ENCODE measurements at places on chromosomes 5 and 9.
A peak's percentile ranks its signal among the peaks of the same experiment; 100 is the strongest.

- no peak for DNase-seq
Observed at GRCh38 chr5:35921930-35922329, 16.5 kb downstream of the CAPSL start.

DNA sequence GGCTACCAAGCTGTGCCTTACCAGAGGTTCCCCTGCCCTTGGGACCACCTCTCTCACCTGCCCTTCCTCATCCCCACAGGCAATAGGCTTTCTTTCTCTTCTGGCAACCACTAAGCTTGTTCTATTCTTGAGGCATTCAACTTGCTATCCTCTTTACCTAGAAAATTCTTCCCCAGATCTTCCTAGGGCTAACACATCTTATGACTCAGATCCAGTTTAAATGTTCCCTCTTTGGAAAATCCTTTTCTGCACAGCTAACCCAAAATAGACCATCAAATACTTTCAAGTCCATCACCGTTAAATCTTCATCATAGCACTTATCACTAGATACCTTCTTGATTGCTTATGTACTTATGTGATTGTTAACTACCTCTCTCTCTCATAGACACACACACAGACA, 93.7 kb downstream of the ENC1 start:
- DNase-seq = no peak

GRCh38 chr9:119298076-119298853, 71.0 kb downstream of the BRINP1 start:
- DNase-seq = no peak

DNA sequence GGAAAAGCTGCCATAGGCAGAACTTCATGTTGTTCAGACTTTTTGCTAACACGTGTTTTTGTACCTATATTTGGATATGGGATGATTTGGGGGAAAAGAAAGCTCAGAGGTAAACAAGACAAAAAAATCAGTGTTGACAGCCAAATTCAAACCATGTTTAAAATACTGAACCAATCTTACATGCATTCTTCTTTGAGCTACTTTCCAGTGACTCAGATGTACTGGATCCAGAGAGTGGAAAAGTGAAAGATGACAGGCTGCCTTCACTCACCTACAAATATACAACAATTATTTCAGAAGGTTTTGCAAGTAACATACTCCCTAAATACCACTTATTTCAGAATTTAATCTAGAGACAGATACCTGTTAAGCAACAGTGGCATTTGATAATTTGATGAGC, 165.7 kb downstream of the MPDZ start:
- no peak for DNase-seq

DNA sequence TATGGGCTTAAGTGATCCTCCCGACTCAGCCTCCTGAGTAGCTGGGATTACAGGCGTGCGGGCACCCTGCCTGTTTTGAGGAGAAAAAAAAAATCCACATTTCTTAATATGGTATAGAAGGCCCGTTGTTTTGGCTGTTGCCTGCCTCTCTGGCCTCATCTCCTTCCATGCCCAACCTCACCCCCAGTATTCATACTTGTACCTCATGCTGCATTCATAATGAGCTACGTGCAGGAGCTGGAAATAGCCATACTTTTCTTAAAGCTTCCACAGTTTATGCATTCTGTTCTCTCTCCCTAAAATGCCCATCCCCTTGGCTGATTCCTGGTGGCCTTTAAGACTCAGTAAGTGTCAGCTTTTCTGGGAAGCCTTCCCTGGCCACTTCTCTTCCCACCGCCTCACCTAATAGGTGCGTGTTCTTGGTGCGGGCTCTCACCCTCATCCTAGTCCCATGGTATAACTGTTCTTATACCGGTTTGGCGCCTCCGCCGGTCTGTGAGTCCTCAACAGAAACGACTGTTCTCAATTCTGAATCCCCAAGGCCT, 2.1 kb upstream of the TPM2 start:
- no peak for DNase-seq

DNA sequence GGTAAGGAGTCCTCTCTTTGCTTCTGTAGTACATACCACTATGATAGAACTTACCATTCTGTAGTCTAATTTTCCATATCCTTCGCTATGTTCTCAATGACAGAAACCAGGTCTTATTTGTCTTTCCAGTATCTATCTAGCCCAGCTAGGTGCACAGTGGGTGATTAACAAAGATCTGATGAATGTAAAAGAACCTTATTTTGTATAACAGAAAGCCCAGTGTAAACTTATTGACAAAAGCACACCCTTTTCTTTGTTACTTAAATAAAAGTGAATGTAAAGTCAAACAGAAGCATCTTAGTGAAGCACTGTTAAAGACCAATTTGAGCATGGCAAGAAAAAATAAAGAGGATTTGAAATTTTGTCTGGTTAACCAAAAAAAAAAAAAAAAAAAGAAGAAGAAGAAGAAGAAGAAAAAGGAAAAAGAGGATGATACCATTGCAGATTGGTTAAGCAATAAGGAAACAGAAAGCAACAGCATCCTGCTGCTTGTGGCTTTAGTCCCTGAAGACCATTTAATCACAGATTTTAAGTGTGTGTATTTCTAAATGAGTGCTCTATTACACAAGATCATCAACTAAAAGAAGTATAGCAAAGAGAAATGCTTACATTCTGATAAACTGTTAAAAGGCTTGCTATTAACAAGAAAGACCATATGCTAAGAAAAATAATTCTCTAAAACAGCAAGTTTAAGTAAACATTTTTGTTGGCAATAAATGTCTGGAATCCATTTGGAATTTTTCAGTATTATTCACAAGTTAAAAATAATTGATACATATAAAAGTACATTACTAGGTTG, 21.2 kb downstream of the MEGF9 start:
- no peak for DNase-seq

DNA sequence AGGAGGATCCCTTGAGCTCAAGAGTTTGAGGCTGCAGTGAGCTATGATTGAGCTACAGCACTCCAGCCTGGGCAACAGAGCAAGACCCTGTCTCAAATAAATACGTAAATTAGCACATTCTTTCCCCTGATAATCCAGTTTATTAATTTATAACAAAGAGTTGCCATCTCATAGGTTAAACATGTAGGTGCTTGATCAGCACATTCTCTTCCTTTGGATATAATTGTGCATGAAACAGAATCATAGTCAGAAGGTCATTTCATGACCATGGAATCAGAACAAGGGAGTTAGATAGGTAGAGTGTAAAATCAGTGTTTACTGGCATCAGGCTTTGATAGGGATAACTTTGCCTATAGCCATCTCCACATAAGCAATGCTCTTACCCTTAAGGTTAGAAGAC, 43.0 kb upstream of the KIAA1958 start:
- DNase-seq = no peak

DNA sequence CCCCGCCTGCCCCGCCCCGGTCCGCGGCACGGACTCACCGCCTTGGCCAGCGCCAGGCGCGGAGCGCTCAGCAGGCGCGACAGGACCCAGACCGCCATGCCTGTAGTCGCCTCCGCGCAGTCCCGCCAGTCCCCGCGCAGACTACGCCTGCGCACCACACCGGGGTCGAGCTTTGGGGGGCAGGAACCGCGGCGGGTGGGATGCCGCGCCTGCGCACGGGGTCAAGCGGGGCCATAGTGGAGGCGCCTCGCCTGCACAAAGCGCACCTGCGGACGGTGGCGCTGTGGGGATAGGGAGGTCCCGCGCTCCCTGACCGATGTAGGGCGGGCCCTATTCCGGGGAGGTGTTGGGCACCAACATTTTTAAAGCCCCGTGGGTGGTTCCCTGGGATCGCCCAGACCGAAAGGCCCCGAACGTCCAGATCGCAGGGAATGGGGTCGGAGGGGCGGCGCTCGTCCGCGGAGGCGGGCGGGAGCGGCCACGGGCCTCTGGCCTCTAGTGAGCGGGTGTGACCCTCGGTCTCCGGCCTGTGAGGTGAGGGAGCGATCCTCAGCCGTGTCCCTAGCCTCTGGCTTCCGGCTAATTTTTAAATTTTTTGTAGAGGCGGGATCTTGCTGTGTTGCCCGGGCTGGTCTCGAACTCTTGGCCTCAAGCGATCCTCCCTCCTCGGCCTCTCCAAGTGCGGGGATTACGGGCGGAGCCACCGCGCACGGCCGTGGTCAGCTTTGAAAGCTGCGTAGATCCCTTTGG, 70.8 kb upstream of the LPCAT1 start:
- peak; percentile 54 for DNase-seq

DNA sequence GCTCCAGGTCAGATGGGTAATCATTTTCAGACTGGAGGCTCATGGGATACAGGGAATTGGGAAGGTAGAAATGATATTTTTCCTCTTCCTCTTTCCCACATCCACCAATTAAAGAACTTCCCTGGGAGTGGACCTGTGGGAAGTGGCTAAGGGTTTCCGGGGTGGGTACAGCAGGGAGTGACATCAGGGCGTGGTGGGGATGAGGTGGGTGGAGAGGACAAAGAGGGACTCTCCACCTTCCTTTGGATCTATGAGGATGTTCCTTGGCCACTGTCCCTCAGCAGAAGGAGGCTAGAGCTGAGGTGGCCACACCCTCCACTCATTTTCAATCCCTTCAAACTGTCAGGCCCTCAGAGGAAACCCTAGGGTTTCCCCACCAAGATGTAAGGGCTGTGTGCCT, 54.7 kb downstream of the IRF1 start:
- no peak for DNase-seq

DNA sequence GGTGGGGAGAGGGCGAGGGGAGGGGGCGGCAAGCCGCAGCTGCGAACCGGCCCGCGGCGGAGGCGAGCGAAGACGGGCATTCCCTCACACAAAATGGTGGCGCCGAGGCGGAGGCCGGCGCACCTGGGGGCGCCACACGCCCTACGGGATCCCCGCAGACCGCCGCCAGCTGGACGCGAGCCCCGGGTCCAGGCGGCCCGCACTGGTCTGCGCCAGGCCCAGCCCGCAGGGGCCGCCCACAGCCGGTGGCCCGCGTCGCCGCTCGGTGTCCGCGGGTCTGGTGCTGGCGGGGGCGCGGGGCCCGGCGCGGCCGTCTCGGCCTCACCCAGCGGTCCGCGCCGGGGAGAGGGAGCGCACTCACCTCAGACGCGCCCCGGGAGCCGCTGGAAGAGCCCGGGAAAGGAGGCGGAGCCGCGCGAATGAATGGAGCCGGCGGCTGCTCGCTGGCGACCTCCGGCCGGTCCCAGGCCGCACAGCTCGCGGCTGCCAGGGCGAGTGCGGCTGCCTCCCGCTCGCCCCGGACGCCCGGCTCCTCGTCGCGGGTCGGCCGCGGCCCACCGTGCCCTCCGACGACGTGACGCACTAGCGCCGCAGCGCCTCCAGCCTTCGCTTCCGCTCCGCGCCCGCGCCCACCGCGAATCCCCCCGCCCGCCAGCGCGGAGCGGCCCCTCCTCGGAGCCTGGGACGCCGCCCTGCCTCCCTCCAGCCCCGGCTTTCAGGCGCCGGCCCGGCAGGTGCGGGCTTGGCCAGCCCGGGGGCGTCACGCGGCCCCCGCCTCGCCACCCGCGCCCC, at the start of gene FAM169A:
Gene FAM169A (minus strand): TSS at position 584 of the 792 bp plus-strand sequence. CDS start 24,711 bp downstream, outside the sequence.
- DNase-seq = peak; percentile 11

DNA sequence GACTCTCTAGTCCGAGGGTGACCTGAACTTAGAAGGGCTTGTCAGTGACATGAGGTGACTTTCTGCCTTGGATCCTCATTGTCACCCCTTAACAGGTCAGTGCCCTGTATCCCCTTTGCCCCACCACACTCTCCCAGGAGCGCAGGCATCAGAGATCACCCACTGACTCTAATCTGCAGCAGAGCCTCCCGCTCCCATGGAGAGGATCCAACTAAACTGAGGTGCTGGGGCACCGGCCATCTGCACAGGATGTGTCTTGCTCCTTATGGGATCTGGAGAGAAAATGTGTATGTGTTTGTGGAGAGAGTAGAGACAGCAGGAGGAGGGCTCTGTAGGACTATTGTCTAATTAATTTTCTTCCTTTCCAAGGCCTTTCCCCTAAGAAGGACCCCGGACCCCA, 213.7 kb downstream of the ROR2 start:
- DNase-seq = no peak

DNA sequence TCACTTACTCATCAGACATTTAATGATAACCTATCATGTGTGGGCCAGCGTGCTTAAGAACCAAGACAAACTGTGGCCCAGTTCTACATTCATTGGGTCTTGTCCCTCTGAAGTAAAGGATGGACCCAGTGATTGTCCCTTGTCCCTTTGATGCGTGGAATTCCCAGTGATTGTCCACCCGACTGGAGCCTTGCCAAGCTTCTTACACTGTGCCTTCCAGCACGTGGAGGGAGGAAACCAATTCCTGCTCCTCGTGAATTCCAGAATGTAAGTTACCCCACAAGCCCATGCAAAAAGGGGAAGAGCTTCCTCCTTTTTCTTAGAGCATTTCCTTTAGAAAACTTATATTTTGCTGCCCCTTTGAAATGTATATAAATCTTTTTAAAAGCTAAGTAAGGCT, 7.9 kb downstream of the CKMT2 start:
- DNase-seq = no peak

GRCh38 chr9:34999576-34999975, 10.0 kb downstream of the DNAJB5 start:
- DNase-seq = no peak
